Left ventricle myocardium inferior (tissue), 1 donor: ENCODE measurements at places on chromosomes 5 and 9. TPM values are rescaled to one million over a fixed set of nuclear protein-coding genes. Genes with fewer than 3 reads are reported as not detected.

RNF224 gene
- not detected for total RNA-seq

DNA sequence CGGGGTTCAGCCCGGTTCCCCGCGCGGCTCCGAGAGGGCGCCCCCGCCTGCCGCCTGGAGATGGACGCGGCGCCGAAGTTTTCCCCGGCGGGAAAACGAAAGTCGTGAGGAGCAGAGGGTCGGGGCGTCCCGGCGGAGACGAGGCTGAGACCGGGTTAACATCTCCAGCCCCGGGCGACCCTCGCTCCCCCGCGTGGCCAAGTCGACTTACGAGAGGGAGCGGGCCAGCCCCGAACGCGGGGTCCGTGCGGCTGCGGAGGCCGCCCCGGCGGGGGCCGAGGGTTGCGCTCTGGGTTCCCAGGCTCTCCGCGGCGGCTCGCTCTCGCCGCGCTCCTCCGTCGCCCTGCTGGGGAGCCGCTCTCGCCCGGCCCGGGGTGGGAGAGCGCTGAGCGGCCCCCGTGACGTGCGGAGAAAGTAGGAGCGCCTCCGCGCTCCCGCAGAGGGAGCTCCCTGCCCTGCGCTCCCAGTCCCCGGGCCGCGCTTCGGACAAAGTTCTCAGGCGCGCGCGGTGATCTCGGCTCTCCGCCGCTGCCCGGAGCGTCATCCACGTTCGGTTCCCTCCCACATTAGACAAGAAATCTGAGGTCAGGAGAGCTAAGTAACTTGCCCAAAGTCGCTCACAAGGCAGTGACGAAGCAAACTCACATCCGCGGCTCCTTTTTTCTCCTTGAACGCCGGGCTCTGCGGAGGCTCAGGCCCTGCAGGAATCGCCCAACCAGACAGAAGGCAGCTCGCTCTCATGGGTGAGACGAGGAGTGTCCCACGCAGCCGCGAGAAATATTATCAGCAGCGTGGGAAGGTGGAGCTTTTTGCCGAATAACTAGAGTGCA is 1.2 kb upstream of the GCNT4 start:
- peaks cover 49% of the 10 kb centered on the region for H3K4me1 ChIP-seq
- DNase-seq = peak; percentile 52
- no peaks in the 10 kb centered on the region for H3K36me3 ChIP-seq
- H3K27ac ChIP-seq = peak overlapping the region; percentile 92
- H3K27me3 ChIP-seq = peaks cover 6% of the 10 kb centered on the region
- peak overlapping the region; percentile 88 for H3K4me3 ChIP-seq

DMRT3 gene
- total RNA-seq = not detected

- H3K36me3 ChIP-seq = no peaks in the 10 kb centered on the region
- no peak overlapping the region for H3K27ac ChIP-seq
- peaks cover 26% of the 10 kb centered on the region for H3K4me1 ChIP-seq
- no peak overlapping the region for H3K4me3 ChIP-seq
- H3K27me3 ChIP-seq = no peaks in the 10 kb centered on the region
Measured at GRCh38 chr5:140318792-140319191, 15.9 kb upstream of the PFDN1 start.

DNA sequence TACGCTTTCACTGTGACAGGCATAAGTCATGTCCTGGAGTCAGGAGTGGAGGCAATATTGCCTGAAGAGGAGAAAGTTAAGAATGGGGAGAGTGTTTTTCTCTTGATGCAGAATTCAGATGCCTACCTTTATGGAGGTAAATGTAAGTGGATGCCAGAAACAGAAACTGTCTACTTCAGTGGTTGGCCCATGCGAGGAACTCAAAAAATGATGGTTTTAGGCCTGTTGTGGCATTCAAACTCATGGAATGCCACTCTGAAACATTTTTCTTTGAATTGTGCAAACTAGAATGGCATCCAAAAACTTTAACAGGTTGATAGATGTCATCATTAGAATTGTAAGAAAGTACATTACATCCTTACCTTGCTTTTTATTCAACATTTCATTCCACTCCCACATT is 47.7 kb upstream of the NTRK2 start:
- H3K4me1 ChIP-seq = no peaks in the 10 kb centered on the region
- H3K4me3 ChIP-seq = no peak overlapping the region
- peaks cover 32% of the 10 kb centered on the region for H3K27me3 ChIP-seq
- H3K27ac ChIP-seq = no peak overlapping the region
- no peak for DNase-seq

DNA sequence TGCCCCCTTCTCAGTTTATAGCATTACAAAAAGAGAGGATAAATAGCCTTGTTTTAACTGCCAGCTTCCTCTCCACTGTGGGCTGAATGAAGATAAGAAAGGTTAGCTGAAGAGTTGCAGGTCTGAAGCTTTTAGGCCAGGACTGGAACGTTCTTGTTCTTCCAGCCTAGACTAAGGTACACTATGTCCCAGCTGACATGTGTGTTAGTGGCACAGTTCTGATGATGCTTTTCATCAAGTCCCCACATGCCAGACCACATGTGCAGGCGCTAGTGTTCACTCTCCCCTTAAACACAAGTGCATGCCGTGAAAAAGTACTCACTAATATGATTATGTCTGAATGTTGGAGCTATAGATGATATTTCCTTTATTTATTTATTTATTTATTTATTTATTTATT is 40.7 kb downstream of the STXBP1 start:
- no peak overlapping the region for H3K4me3 ChIP-seq
- H3K27ac ChIP-seq = peak overlapping the region; percentile 61
- H3K4me1 ChIP-seq = peaks cover 16% of the 10 kb centered on the region
- H3K36me3 ChIP-seq = peaks cover 28% of the 10 kb centered on the region
- DNase-seq = no peak
- H3K27me3 ChIP-seq = no peaks in the 10 kb centered on the region

DNA sequence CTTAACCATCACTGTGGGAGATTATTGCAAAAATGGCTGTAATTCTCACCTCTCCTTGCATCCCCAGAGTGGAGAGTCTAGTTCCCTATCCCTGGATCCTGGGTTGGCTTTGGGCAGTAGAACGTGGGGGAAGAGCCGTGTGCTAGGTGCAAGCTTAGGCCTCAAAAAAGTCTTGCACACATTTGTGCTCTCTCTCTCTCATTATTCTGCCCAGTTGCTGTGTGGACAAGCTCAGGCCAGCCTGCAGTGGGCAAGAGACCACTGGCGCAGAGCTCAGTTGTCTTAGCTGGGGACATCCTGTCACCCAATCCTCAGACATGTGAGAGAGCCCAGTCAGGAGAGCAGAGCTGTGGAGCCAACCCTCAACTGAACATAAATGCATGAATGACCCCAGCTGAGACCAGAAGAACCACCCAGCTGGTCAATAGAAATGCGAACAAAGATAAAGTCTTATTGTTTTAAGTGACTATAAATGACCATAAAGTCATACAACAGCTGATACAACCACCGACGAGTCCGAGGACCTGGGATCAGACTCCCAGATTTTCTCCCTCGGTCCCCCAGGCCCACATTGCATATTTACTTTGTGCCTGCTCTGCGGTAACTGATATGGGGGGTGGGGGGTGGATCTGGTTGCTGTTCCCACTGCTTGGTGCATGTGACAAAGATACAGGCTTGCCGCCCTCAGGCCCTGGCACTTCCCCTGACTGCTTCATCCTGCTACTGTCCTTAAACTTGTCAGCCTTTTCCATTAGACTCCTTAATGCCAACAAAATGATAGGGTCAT is 166.4 kb upstream of the MVB12B start:
- no peaks in the 10 kb centered on the region for H3K4me1 ChIP-seq
- H3K27ac ChIP-seq = no peak overlapping the region
- no peaks in the 10 kb centered on the region for H3K36me3 ChIP-seq
- H3K27me3 ChIP-seq = peaks cover 52% of the 10 kb centered on the region
